ENCODE measurements at places on chromosomes 1 and 21.
A peak's percentile ranks its signal among the peaks of the same experiment; 100 is the strongest.

DNA sequence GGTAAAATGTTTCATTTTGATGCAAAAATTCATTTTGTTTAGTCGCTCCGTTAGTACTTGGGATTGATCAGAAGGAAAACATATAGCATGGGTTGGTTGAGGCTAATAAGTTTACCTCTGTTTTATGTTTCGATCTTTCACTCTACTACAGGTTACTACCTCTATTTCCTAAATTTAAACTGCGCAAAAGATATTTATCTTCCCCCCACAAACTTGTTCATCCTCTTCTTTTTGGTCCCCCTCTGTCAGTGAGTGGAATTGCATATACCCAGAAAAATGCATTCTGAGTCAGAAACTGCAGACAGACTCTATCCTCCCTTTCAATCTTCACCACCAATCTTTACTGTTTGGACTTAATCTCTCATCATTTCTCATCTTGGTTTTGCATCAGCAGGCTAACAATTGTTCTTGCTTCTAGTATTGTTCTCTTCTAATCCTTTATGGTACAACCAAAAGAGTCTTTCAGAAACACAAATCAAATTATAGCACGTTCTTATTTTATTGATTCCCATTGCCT lies 316.0 kb upstream of the ADGRL4 start:
- DNase-seq = no peak

DNA sequence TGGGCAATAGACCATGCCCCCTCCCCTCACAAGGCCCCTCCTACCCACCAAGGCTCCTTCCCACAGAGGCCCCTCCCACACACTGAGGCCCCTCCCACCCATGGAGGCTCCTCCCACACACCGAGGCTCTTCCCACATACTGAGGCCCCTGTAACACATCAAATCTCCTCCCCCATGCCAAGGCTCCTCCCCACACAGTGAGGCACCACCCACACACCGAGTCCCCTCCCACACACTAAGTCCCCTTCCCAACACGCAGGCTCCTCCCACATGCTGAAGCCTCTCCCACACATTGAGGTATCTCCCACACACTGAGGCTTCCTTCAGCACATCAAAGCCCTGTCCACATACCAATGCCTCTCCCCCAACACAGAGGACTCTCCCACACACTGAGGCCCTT lies 391.8 kb downstream of the CAMTA1 start:
- no peak for DNase-seq

GRCh38 chr21:46128106-46128932 lies 27.1 kb downstream of the FTCD start:
- DNase-seq = no peak

- DNase-seq = no peak
These were observed 85.3 kb upstream of the ZBTB40 start for GRCh38 chr1:22366346-22366745.

DNA sequence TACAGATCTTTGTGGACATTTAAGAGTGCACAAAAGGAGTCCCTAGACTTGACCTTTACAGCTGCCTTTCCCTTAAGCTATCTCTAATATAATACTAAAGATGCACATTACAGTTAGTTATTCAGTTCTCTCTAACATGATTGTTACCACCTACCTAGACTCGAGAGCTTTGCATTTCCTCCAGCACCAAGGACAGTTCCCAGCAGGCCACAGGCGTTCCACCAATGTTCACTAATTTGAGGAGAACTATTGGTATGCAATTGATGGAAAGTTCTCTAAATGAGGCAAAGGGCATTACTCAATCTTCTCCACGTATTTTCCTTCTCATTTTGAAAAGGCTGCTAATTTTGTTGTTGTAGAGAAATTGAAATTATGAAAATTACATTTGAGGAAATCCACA lies 5.4 kb upstream of the NTNG1 start:
- peak; percentile 21 for DNase-seq

DNA sequence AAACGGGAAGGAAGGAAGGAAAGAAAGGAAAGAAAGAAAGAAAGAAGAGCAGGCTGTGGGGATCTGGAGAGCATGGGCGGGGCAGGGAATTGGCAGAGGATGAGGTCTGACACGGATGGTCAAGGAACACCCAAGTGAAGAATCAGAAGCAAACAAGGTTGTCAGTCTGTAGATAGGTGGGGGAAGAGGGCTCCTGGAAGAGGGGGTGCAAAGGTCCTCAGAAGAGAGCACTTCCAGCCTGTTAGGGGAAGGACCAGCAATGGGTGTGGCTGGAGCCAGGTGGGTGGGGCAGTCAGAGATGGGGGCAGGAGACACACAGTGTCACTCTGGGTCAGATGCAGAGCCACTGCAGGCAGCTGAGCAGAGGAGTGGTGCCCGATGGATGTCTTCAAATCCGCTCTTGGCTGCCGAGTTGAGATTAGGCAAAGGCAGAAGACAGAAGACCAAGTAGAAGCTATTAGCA lies 11.0 kb upstream of the PLA2G2C start:
- DNase-seq = no peak

DNA sequence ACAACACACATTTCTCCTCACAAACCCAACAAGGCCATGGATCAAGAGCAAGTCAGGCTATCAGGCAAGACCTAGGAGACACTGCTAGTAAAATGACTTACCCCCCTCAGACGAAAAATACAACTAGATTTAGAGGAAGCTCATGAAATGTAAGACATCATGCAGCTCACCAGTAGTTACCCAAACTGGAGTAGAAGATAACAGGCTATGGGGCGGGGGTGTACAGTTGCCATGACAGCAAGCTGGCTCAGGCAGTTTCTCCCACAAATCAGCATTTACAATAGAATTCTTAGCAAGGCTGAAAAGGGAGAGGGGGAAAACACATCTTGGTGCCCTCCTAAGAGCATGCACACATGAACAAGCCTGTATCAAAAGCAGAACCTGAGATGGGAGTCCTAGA lies 13.9 kb downstream of the TPM3 start:
- DNase-seq = peak; percentile 15

GRCh38 chr21:29650523-29651022 lies 289.2 kb downstream of the GRIK1 start:
- no peak for DNase-seq

DNA sequence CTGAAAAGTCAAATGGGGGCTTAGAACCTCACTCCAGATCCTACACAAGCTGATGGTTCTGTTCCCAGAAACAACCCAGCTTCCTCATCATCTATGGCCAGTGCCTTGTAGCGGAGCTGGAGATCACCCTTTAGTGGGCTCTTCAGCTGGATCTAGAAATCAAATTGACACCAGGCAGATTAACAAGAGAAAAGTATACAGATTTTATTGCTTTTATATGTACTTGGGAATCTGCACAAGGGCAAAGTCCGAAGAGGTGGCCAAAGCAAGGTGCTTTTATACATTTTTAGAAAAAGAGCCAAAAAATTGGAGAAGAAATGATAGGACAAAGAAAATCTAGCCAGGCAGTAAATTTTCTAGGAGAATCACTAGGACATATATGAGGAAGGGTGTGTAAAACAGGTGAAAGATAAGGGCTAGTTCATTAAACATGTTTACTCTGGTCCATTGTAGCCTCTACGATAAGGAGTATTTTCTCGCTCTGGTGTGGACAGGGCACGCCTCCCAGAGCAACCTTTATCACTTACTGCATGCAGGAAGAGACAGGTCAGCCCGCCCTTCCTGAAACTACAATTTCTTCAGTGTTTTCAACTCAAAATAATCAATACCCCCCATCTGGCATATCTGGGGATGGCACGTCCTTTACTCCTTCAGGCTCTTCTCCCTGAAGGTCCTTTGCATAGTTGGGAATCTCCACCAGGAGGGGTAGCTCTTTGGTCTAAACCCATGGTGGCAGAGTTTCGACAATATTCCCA lies 14.0 kb upstream of the LGALS8 start:
- no peak for DNase-seq

GRCh38 chr1:52502789-52503188 lies 50.1 kb downstream of the TUT4 start:
- no peak for DNase-seq

- DNase-seq = no peak
These were observed 24.4 kb upstream of the RGS5 start for GRCh38 chr1:163227126-163227525.

DNA sequence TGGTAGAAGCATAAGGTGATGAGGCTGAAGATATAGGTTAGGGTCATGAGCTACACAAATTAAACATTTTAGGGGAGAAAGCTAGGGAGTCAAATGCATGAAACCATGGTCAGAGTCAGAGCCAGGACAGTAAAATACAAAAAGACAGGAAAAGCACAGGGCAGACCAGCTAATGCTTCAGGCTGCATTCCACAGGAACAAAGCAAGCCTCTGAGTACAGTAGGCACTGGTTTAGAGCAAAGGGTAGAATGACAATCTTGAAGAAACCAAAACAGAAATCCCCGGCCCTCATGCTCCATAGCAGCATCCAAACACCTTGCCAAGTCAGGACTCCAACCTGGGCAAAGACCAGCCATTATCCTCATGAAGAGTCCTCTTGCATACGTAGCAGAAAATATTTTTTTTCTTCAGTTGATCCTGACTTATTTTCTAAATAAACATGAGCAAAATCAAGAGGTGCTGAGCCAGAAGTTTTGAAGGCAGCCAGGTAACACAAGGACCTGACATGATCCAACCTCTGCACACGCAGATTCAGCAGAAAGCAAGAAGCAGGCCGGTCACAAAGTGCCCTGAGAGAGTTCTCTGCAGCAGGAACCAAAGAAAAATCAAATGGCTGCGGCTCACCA lies 273.1 kb downstream of the TTLL7 start:
- DNase-seq = no peak

GRCh38 chr1:54937469-54937868 lies 43.0 kb upstream of the TMEM61 start:
- no peak for DNase-seq

- no peak for DNase-seq
These were observed 220.1 kb downstream of the ST6GALNAC3 start for GRCh38 chr1:76294482-76295194.

DNA sequence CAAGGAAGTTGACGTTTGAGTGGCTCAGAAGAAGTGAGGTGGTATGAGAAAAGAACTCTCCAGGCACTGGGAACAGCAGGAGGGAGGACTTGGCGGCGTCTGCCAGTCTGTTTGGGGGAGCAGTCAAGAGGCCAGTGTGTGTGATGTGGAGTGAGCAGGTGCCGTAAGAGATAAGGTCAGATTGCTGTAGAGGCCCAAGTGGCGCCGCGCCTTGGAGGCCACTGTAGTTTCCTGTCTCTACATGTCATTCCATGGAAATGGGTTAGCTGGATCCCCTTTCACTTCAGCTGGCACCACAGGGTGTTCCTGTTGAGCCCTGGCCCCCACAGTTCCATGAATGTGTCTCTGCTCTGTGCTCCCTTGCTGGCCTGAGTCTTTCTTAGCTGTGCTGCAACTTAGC lies 35.5 kb upstream of the PTPRF start:
- no peak for DNase-seq

DNA sequence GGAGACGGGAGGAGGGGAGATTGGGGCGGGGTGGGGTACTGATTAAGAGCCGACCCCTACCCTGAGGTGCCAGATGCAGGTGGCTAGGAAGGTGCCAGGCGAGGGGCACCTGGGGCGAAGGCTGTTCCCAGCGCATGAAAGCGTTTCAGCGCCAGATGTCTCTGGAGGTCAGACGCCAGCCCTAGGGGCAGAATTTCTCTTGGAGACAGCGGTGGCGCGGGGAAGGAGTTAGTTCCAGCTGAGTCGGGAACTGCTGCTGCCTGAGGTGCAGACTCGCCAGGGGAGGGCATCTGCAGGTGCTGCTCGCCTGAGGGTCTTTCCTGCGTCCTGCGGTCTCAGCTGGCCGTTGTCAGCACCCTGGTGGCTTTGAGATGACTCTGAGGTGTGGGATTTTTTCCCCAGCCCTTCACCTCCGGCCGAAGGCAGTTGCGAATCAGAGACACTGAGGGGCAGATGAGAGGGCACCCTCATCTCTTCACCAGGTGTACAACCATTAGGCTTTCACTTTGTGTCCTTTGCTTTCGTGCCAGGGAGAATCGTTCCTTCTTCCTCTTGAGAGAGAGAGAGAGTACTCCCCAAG lies 539 bp downstream of the CGN start:
- DNase-seq = no peak

Data from MV-4-11 (cell line).